Sigmoid colon (tissue), 7 donors: ENCODE measurements at places on chromosomes 11 and 22. TPM values are rescaled to one million over a fixed set of nuclear protein-coding genes. Genes with fewer than 3 reads are reported as not detected.

The OR51I1 gene
- not detected for total RNA-seq

DNA sequence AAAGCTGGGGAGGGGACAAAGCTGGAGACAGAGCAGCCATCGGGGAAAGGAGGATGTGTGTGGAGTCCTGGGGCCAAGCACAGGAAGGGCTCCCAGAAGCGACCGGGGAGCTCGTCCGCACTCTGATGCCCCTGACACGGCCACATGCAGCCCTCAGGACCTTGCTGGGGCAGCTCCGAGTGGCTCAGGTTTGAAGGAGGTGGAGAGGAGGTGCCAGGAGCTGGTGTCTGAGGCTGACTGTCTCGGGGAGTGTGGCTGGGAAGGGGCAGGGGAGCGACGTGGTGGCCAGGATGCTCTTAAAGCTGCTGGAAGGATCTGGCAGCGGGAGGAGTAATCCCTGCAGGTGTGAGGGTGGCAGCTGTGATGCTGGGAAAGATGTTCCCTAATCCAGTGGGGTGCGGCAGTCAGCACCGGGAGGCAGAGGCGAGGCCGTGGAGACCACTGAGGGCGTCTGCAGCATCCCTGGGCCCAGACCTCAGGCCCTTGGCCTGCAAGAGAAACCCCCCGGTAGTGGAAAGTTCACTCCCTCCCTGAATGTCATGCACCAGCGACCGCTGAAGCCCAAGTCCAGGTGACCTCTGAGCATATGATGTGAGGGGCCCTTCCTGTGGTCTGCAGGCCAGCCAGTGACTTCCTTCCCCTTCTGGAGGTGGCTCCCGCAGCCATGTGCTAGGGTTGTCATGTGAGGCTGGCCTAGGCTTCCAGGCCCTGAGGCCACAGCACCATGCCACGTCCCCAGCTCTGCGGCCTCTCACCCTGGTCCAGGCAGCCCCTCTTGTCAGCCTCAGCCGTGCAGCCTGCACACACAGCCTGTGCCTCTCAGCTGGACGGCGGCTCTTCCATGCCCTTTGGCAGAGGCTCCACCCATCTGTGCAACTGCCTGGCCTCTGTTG lies 17.2 kb upstream of the CTSD start:
- DNase-seq: peak; percentile 66

- DNase-seq: peak; percentile 67
Observed at GRCh38 chr11:63769714-63770455, 1.3 kb upstream of the ZFTA start.

GRCh38 chr11:1768141-1768469 lies 4.4 kb upstream of the CTSD start:
- no peak for DNase-seq

The ANGPTL5 gene
- total RNA-seq: not detected

The OSM gene
- total RNA-seq: 12.8 TPM

DNA sequence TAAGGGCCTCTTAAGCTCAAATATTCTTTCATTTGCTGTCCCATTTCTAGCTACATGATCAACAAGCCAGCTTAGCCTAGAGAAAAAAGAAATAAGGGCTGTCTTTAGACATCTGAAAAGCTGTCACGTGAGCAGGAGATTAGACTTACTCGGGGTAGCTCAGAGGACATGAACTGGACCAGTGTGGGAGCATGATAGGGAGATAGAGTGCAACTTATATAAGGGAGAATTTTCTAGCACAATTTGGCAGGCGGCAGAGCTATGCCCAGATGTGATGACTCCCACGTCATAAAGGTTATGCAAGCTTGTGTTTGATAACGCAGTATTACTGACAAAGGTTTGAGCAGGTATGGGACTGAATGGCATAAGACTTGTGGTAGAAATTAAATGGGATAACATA lies 28.2 kb upstream of the TPBGL start:
- no peak for DNase-seq
